Activated naive CD4-positive, alpha-beta T cell treated with anti-CD3 and anti-CD28 coated beads, Interleukin-2, amount 50 U/mL, for 16 hours (primary cell): ENCODE measurements at places on chromosomes 2 and 18.

GRCh38 chr2:127226520-127227263, 6.6 kb upstream of the CYP27C1 start:
- DNase-seq: no peak

DNA sequence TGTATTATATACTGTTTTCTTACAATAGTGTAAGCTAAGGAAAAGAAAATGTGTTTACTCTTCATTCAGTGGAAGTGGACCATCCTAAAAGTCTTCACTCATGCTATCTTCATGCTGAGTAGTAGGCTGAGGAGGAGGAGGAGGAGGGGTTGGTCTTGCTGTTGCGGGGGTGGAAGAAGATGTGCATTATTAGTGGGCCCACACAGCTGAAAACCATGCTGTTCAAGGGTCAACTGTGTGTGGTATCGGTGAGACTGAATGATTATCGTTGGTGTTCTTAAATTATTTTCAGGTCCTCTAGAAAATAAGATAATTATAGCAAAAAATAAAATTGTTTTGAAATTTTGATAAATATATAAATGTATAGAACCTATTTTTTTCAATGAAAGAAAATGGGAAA, 22.0 kb downstream of the INSIG2 start:
- DNase-seq: no peak

DNA sequence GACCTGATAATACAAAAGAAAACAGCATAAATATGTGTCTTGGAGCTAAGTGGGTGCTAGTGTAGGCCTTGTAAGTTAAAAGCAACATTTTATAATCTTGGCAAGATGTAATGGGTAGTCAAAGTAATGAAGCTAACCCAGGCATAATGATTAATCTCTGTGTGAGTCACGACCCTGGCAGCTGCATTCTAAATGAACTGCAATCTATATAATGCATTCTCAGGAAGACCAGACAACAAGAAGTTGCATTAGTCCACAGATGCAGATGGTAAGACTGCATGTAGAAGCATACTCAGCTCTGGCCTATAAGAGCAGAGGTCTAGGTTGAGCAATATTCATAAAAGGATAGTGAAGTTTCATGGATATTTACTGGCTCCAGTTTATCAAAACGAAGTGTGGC, 85.6 kb upstream of the ETAA1 start:
- no peak for DNase-seq

- DNase-seq: no peak
Observed at GRCh38 chr2:230384986-230385385, 31.0 kb upstream of the SP100 start.

GRCh38 chr2:219037783-219038499, 3.4 kb downstream of the CFAP65 start:
- DNase-seq: no peak

DNA sequence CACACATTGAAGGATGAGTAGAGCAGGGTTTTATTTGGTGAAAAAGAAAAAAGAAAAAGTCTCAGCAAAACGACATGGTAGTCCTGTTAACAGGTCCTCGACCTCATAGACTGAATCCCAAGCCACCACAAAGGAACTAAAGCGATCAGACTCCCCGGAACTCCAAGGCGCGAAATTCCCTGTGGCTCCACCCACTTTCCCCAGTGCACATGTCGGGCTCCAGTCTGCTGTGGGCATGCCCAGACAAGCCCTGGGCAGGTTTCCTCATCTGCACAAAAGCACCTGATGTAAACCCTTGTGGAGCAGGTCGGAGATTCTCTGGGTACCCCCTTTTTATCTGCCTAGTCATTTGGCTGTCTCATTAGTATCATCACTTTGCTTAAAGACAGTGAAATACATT, 170.7 kb upstream of the FSIP2 start:
- DNase-seq: no peak

- DNase-seq: no peak
Observed at GRCh38 chr2:5590886-5591285, 101.3 kb upstream of the SOX11 start.

DNA sequence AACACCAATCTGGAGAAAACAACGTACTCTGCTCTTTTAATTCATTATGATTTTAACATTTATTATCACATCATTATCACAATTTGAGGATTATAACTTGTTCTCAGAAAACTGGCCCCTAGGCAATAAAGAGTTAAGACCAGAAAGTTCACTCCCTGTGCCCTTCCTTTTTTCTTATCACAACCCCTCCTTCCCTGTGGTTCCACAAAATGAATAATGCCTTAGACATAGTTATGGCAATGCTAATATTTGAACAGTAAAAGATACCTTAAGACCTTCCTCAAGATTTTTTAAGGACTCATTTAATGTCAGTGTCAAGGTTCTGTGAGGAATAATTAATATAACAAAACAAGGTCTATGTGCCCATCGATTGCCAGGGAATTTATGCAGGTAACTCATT, 596.2 kb downstream of the ARHGAP15 start:
- DNase-seq: no peak

DNA sequence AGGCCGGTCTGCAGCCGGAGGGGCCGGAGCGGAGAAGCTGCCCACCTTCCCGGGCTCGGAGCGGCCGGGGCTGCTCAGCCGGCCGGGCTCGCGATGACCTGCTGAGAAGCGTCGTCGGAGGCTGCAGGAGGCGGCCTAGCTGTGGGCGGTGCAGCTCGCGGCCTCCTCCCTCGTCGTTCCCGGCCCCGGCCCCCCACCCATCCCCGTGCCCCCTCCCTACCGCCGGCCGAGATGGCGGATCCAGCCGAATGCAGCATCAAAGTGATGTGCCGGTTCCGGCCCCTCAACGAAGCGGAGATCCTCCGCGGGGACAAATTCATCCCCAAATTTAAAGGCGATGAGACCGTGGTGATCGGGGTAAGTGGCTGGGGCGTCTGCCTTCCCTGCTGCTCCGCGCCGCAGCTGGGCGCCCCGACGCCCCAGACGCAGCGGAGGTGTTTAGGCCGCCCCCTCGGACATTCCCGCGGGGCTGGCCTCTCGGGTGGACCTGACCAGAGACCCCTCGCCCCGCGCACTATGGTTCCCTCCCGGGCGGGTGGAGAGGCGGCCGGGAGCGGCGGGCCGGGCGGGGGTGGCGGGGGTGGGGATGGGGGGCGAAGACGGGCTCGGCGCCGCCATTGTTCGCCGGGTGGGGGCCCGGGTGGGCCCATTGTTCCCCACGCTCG, 492 bp downstream of the KIF5C start:
- DNase-seq: no peak

- no peak for DNase-seq
Observed at GRCh38 chr2:97751752-97752151, 38.4 kb downstream of the ZAP70 start.

DNA sequence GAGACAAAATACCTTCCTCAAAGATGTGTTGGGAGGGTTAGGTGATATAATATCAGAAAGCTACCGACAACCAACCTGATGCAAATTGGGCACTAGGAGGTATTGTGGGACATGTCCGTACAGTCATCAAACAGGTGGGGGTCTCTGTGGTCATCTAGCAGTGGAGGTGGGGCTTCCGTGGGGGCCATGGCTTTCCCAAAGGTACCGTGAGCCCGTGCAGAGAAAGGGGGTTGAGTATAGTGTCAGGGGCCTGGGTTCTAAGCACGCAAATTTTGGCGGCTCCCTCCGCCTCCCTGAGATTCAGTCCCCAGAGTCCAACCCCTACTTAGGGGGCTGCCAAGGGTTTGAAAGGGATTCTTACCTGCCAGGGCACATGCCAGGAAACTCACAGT, 32.6 kb downstream of the HJURP start:
- DNase-seq: no peak

DNA sequence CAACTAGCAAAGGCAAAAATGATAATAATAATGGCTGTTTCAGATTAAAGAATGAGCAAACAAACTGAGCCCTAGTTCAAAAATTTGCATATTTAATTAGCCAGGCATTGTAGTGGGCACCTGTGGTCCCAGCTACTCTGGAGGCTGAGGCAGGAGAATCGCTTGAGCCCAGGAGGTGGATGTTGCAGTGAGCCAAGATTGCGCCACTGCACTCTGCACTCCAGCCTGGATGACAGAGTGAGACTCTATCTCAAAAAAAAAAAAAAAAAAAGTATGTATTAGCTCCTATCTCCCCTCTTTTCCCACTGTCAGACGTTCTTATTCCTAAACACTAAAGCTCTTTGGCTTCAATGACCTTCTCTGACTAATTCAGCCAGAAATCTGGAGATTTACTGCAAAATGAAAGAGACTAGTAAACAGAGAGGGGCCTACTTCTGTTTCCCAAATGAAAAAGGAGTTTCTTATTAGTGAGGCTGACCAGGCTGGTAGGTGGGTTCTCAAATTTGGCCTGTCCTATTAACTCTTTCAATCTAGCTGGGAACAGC, 3.9 kb upstream of the SRBD1 start:
- no peak for DNase-seq

DNA sequence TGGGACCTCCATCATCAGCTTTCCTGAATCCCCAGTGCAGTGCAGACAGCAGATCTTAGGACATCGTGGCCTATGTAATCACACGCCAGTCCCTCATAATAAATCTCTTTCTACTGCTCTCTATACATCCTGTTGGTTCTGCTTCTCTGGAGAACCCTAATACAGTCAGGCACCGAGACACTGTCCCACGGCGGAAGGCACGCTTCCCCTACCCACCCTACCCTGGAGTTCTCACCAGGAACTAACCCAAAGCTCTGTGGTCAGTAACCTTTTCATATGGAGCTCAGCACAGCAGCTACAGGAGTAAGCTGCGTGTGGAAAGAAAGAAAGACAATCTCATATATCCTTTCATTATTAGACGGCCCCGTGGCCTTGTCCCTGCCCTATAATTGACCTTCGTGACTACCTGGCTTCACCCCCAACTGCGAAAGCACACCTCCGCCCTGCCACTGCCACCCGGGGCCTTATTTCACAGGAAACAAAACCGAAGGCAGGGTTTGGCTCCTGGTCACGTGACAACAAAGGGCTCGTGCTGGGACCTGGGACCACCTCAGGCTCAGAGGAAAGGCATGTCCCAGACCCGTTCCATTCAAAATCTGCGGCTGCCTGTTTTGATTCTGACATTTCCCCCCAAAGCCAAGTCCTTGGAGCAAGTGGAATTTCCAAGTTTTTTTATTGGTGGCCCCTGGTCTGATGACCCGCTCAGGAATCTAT, 99.7 kb upstream of the ODC1 start:
- DNase-seq: no peak

DNA sequence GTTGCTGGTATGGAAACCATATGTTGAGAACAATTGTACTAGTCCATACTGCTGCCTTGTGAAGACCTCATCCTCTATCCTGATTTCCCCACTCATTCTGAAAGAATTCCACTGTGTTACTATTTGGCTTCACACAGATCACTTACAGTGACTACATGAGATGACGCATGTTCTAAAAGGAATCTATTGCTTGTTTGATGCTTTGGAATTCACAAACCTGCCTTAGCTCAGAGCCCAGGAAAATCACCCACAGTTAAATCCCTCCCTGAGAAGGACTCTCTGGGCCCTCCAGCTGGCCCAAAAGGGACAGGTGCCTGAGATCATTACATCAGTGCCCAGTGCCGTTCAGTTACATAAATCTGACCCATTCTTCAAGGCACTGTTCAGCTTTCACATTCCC, 45.3 kb downstream of the KLHL29 start:
- no peak for DNase-seq

DNA sequence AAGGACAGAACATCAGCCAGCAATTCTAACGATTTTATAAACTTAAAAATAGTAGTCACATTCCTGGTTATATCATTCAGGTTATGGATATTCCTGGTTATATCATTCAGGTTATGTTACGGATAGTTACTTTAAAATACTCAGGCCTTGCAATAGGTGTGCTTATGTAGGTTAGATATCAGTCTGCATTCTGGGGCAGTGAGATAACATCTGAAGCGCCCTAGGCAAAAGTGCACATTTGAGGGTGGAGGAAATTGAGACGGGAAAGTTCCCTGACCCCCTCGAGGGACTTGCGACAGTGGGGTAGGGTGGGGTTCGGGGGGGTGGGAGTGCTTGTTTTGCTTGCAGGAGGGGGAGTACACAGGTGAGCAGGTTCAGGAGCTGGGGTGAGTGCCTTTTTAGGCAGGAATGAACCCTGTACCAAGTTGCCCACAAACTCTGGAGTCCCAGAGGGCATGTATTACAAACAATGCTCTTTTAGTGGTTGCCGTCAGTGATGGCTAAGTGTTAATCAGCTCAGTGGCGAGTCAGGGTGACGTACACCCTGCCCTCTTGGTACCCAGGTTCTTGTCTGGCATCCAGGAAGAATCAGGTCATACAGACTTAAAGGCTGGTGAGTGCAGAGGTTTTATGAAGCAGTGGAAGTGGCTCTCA, 31.8 kb downstream of the CREG2 start:
- no peak for DNase-seq
